GM12864 (cell line): ENCODE measurements at places on chromosomes 13 and 19.

- no peak for DNase-seq
Observed at GRCh38 chr13:78192716-78193115, 274.1 kb upstream of the EDNRB start.

DNA sequence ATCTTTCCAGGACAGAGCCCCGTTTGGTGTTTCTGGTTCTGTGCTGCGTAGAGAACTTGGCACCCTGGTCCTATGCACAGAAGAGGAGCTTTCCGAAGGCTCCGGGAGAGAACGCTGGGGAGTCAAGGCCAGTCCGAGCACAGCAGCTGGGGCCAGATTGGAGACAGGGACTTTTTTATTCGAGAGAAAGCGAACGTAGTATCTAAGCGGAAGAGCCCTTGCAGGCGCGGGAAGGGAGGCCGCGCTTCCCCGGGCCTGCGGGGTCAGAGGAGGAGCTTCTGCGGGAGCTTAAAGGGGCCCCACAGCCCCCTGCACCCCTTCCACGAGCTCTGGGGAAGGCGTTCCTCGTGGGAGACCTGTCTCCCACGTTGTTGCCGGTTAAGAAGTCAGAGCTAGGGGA, 48.6 kb upstream of the ARHGEF7 start:
- no peak for DNase-seq

DNA sequence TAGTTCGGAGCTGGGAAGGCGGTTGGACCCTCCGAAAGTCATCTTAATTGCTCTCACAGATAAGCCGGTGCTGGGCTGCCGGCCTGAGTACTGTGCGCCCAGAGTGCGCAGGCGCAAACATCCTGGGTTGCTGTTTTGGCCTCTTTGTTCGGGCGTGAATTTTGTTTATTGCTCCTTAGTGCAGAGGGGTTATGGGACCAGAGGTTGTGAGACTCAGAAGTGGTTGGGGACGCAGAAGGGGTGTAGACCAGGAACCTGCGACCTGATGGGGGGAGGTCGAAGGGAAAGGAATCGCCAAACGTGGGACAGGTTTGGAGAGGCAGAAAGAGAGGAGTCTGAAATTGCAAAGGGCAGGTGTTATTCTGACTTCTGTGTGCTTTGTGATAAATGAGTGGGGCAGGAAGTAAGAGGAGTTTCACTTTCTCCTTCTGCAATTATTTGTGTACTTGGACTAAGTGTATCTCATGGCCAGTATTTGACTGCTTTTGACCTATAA, 607 bp upstream of the ZNF566 start:
- peak; percentile 86 for DNase-seq

DNA sequence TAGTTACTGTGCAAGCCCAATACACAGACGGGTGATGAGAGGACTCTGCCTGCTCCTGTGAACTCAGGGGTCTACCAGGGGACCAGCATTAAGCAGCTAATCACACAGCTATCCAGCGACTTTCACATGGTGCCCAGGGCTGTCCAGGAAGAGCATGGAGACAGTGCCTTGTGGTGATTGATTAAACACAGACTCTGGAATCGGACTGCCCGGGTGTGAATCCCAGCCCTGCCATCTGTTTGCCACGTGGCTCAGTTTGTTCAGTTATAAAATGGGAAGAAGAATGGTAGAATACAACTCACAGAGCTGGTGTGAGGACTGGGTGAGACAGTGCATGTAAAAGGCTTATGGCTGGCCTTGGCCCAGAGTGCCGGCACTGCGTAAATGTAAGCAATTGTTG, 42.1 kb upstream of the NPAS1 start:
- no peak for DNase-seq

- DNase-seq, result no peak
Observed at GRCh38 chr19:52566121-52566520, 4.0 kb upstream of the ZNF701 start.

GRCh38 chr19:1082165-1082927, 12.8 kb downstream of the POLR2E start:
- DNase-seq, result no peak

GRCh38 chr19:13181747-13182388, 31.7 kb downstream of the IER2 start:
- no peak for DNase-seq

DNA sequence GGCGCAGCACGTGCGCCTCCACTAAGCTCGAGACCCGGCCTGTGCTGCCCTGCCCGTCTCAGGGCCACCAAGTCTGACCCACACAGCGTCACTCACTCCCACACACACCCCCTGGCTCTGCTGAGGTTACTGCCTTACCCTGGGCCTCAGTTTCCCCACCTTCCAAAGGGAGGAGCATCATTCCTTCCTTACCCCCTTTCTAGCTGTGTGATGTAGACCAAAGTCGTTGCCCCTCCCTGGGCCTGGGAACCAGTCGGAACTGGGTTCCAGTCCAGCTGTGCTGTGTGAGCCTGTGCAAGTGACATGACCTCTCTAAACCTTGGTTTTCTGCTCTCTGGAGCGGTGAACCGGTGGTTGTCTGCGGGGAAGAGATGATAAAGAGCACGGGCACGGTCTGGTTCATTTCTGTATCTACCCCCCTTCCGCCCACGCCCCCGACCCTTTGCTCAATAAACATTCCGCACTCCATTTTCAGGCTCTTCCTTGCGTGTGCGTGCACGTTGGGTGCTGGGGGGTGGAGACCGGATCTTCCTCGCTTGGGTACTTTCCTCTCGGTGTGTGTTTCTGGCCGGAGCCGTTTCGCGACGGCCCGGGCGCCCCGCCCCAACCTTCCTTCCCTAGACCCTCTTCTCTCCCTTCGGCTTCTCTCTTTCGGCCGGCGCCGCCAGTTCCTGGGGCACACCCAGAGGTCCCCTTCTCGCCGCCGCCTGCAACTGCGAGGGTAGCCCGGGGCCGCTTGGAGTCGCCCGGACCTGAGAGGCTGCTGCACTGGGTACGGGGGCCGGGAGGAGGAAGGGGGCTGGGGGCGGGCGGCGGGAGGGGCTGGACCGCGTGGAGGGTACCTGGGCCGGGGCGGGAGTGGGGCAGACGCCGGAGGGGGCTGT, at the start of gene ZNF581:
TSS of gene ZNF581 (plus strand) at position 647 of the 884 bp plus-strand sequence. CDS start 923 bp downstream, outside the sequence.
- DNase-seq, result peak; percentile 63

DNA sequence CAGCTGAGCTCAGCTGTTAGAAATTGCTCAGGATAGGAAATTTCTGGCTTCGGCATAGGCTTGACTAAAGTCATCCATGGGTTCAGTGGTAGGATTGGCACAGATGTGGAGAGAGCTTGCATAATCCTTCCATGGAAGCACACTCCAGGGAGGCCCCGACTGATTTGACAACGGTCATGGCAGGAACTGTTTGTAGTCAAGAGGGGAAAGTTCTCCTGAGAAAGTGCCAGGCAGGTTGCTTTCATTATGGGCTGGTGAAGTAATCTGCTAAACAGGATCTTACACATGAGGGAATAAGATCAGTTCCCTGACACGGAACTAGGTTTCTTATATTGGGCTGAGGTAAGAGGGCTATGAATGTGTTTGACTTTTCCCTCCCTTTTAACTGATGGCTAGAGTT, 120.1 kb downstream of the RGCC start:
- no peak for DNase-seq

DNA sequence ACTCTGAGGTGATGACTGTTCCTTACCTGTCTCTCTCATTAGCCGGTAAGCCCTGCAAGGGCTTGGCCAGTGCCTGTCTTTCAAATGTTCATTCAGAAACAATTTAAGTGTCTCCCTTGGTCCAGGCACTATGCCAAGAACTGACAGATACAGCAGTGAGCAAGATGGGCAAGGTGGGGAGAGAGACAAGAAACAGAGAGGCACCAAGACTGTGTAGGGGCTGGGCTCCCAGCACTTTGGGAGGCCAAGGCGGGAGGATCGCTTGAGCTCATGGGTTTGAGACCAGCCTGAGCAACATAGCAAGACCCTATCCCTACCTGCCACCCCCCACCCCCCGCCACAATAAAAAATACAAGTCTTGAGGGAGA, 1.3 kb upstream of the CCNE1 start:
- DNase-seq, result no peak

GRCh38 chr19:49106648-49107135, 7.5 kb upstream of the LIN7B start:
- DNase-seq, result no peak

GRCh38 chr19:3268326-3268725, 43.9 kb downstream of the CELF5 start:
- no peak for DNase-seq
